ENCODE measurements at places on chromosomes 2 and 18.

DNA sequence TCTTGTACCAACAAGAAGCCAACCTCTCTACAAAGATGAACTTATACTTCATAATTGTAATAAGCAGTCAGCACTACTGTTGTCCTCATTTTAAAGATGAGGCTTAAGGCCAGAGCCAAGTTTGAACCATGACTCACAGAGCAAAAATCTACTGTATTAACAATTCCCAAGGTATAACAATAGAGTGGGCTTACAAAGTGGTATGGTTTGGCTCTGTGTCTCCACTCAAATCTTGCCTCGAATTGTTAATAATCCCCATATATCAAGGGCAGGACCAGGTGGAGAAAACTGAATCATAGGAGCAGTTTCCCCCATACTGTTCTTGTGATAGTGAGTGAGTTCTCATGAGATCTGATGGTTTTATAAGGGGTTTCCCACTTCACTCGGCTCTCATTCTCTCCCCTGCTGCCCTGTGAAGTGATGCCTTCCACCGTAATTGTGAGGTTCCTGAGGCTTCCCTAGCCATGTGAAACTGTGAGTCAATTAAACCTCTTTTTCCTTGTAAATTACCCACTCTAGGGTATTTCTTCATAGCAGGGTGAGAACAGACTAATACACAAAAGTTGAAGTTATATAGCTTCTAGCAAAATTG is 19.5 kb downstream of the MRPL44 start:
- DNase-seq, result no peak

DNA sequence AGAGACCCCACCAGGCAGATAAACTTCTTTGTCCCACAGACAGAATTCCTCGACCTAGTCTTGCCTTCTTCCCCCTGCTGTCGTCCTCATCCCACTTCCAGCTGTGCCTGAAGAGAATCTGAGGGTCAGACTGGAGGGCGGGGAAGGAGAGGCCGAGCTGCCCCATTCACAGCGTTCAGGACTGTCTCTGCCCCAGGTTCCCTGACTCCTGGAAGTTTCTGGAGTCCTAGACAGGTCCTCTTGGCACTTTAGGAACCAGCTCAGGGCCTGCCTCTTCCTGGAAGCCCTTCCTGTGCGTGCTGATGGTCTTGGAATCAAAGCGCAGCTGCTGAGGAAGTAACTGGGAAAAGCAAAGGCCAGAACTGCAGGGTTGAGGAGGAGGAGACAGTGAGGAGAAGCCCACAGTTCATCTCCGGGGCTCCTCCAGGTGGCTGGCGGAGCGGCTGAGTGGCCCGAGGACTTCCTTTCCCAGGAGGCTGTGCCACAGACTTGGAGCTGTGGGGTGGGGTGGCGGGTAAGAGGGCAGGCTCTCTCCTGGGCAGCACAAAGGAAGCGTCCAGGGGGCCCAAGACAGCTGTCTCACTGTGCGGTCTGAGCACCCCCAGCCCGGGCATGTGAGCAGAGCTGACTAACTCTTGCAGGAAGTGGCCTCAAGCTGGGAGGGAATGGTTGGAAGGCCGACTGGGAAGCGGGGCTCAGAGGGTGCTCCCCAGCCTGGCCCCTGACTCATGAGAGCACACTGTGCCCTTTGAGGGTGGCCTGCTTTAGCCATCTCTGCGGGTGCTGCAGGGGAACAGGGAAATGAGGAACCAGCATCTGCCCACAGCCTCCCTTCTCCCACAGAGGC is 39.5 kb downstream of the SDC1 start:
- DNase-seq, result no peak

- DNase-seq, result no peak
These were observed 16.4 kb upstream of the TUBB6 start for GRCh38 chr18:12291690-12292089.

GRCh38 chr2:37617119-37617892 is 54.1 kb downstream of the CDC42EP3 start:
- no peak for DNase-seq

DNA sequence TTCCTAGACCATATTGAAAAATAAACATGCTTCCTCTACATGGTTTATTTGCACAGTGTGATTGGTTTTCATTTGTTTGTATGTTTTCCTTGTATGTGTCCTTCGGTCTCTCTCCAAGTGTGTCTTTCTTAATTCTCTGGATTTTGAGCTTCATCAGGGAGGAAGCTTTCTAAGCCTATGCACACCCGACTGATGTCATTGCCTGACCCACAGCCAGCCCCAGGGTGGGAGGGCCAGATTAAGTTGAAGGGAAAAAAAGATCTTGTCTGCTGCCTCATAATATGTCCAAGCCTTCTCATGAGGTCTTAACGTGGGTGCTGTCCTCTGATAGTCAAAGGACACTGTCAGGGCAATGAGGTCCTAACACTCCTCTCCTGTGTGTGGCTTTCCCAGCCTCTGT is 115.2 kb downstream of the MARCHF4 start:
- no peak for DNase-seq

- DNase-seq, result no peak
These were observed 252.9 kb downstream of the PRKCE start for GRCh38 chr2:45904267-45904945.

DNA sequence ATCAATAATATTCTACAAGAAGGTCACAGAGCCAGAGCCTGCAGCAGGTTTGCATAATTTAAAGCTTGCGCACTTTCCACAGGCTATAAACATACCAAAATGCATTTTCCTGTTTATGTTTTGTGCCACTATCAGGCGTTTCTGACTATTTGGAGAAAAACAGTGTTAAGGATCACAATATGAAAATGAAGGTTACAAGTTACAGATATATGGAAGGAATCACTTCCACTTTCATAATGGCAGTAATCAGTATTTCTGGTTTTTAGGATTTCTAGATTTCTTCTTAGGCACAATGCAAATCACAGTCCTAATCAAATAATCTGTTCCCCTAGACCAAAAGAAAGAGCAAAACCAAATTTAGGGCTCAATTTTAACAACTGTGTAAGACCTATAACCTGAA is 279.5 kb downstream of the NBAS start:
- no peak for DNase-seq

GRCh38 chr2:69645031-69645431 is 1.5 kb upstream of the AAK1 start:
- peak; percentile 22 for DNase-seq

- DNase-seq, result no peak
These were observed 34.8 kb downstream of the SF3B1 start for GRCh38 chr2:197399887-197400540.

GRCh38 chr2:161076936-161077335 is 83.3 kb upstream of the TANK start:
- no peak for DNase-seq

DNA sequence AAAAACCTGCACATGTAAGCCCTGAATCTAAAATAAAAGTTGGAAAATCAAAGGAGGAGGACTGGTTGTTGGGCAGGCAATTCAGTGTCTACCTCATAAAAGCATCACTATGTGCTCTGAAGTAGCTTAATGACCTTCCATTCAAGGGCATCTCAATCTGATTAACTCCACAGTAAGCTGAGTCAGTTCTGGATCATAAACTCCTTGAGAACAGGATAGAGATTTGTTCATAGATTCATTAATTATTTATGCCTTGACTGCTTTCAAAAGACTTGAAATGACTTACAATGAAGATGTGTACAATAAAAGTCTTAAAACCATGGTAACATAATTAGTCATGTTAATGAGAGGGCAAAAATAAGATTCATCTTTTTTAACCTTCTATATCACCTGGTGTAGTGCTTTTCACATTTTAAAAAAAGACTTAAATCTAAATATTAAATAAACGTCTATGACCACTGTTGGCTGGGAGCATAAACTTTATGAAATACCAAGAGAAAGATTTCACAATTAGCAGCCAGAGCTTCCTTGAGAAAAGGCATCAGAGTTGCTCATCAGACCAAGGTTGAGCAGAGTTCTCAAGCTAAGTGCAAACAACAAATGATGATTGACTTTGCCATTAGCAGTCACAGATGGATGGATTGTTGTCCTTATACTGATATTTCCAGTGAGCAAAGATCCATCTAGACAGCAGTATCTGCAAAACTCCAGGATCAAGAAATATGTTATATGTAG is 237.3 kb upstream of the THUMPD2 start:
- DNase-seq, result no peak

- no peak for DNase-seq
These were observed 532.7 kb upstream of the POU3F3 start for GRCh38 chr2:104321116-104321795.

GRCh38 chr2:159585622-159586021 is 30.7 kb downstream of the BAZ2B start:
- no peak for DNase-seq

DNA sequence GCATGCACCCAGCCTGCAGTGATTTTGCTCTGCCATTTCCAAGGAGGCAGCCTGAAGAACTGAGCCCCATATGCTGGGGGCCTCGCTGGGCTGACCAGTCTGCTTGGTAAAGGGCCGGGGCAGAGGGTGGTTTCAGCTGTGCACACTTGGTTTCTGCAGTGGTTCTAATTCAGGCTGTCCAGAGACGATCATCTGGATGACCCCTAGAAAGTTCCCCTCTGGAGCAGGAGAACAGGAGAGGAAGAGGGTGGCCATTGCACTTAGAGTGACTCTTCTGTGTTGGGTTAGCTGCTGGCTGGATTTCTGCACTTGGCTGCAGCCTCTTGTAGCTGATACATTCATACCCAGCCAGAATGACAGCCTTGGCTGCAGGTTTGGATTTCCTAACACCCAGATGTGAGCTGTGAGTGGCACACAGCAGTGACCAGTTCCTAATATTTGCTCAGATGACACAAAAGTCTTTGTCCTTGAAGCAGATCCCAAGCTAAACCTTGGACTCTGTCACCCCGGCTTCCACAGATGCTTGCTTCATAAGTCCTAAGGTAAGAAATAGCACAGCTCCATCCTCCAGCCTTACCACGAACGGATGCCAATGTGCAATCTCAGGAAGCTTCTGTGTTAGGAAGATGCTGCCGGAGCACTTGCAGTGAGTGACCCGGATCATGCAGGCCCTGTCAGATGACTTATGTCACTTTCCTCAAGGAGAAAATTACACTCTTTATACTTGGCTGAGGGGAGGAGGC is 105.6 kb downstream of the HNRNPLL start:
- no peak for DNase-seq

- no peak for DNase-seq
These were observed 122.1 kb upstream of the EML6 start for GRCh38 chr2:54601339-54601738.

- DNase-seq, result no peak
These were observed 163.8 kb upstream of the MEX3C start for GRCh38 chr18:51361130-51361860.

- DNase-seq, result no peak
These were observed 123.6 kb downstream of the RHBDD1 start for GRCh38 chr2:226959418-226959817.

DNA sequence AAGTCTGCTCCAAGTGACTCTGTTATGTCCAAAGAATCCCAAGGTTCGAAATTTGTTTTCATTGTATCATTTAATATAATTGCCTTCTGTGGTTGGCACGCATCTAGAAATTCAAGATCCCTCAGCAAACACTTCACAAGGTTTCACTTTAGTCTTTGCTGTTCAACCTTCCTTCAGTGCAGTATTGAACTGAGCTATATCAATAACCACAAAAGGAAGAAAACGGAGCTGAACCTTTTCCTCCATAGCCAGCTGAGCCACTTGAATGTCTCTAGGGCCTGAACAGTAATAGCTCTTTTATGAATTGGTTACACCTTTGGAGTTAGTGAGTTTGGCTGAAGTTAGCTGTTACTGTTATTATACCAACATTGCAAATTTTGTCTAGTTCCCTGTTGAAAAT is 357.7 kb upstream of the HNRNPA3 start:
- DNase-seq, result no peak

DNA sequence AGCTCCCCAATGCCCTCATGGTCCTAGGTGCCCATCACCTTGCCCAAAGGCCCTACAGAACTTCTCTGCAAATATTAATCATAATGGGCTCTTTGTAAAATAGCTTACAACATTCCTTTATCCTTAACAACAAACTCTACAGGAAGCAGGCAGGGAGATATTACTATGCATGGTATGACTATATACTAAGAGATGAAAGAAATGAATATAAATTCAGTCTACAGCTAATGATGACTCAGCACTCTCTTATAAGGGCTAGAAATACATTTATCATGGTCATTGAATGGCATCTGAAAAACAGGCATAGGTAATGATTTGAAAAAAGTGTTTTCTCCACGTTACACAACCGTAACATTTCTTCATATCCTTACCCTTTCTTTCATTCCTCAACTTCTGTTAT is 254.8 kb upstream of the DSEL start:
- DNase-seq, result no peak

DNA sequence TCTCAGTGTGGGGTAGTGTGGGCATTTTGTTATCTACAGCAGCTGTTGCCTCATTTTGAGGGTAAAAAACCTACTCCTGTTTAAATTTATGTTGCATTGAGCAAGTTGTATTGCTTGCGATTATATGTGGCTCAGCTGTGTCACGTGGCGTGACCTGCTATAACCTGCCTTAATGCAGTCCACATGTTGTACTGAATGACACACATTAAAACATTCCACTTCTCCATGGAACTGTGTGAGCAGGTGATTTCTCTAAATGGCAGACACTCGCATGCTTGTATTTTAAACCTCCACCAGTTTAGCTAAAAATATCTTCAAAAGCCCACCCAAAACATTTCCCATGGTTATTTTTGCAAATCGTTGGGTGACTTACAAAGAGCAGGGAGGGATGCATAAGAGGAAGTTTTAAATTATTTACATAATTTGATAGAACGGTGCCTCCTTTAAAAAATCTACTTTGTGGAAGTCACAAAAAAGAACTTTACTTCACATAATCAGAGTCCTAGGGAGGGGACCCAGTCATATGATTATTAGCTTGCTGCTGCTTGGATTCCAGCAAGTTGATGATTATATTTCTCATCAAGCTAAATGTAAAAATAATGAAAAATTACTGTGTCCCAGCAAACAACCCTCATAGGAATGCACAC is 163.3 kb upstream of the ZEB2 start:
- DNase-seq, result no peak

GRCh38 chr2:188452084-188452483 is 160.4 kb downstream of the GULP1 start:
- no peak for DNase-seq

DNA sequence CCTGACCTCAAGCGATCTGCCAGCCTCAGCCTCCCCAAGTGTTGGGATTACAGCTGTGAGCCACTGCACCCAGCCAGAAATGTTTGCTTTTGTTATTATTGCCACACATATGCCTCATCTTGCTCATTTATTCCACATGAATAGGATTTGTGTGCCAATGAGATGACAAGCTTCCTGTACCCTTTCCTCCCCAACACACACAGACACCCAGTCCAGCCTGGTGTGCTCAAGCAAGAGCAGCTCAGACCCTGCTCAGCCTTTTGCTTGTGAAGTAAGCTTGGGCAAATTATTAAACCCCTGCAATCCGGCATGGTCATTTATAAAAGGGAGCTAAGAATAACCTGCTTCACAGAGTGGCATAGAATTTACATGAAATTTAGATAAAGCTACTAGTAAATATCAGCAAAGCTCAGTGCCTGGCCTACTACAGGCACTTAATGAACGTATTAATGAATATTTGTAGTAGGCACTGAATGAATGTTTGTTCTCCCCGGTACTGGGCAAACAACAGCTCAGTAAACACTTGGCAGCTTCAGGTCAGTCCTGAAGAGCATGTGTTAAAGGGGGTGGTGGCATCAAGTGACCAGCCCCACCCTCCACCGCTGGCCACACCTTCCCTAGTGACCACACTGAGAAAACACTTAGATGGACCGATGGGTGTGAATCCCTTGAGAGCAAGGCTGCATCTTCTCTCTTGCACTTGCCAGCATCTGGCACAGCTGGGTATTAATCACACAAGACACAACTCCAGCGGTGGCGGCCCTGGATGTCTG is 280.2 kb downstream of the SRBD1 start:
- DNase-seq, result no peak

Data from activated effector memory CD4-positive, alpha-beta T cell treated with Interleukin-2 at 50 U/mL for 16 hours (primary cell).